ENCODE measurements at places on chromosomes 4 and X. TPM values are rescaled to one million over a fixed set of nuclear protein-coding genes. Genes with fewer than 3 reads are reported as not detected.

The ABCG2 gene
- total RNA-seq: 0.73 TPM

The AR gene
- not detected for total RNA-seq

DNA sequence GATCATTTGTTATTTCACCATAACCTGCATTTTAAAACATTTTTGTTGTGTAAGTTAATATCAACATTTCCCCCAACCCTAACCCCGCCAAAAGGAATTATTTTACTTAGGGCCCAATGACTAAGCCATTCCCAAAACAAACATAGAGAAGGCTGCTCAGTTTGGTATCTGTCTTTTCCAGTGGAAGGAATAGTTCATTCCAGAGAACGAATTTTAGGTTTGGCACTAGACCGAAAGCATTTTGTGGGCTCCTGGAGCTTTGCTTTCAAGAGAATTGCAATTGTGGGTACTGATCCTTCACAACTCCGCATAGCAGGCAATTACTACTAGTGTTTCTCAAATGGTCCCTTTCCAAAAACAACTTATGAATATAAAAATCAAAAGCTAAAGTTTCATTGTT, 226.7 kb upstream of the MAD2L1 start:
- no peaks in the 10 kb centered on the region for H3K36me3 ChIP-seq
- no peak overlapping the region for H3K27ac ChIP-seq
- no peak overlapping the region for H3K4me3 ChIP-seq
- no peaks in the 10 kb centered on the region for H3K27me3 ChIP-seq
- no peaks in the 10 kb centered on the region for H3K4me1 ChIP-seq

DNA sequence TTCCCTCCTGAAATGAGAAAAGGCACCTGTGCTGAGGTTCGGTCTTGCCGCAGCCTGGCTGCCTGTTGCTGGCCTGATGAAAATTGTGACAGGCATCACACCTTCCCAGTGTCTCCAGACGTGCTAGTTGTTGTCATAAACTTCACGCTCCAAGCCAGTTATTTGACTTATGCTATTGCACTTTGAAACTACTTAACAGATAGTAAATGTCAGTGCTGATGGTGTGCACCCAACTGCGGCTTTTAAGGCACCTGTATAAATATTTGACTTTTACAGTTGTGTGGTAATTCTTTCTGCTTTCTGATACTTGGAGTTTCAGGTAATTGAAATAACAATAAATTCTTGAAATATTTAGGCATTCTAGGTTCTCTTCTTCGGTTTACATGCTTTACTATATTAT, 1.8 kb downstream of the WWC2 start:
- H3K27me3 ChIP-seq: peaks cover 29% of the 10 kb centered on the region
- no peaks in the 10 kb centered on the region for H3K36me3 ChIP-seq
- H3K4me1 ChIP-seq: peaks cover 10% of the 10 kb centered on the region
- peak overlapping the region; percentile 75 for H3K4me3 ChIP-seq

GRCh38 chr4:165207431-165208220, at the start of gene KLHL2:
Gene KLHL2 (plus strand): TSS chr4:165207561. CDS start chr4:165207877, 316 bp downstream.
- H3K36me3 ChIP-seq: no peaks in the 10 kb centered on the region
- peak within 1 kb of the TSS; percentile 93 for H3K27ac ChIP-seq
- H3K4me1 ChIP-seq: peaks cover 63% of the 10 kb centered on the region

DNA sequence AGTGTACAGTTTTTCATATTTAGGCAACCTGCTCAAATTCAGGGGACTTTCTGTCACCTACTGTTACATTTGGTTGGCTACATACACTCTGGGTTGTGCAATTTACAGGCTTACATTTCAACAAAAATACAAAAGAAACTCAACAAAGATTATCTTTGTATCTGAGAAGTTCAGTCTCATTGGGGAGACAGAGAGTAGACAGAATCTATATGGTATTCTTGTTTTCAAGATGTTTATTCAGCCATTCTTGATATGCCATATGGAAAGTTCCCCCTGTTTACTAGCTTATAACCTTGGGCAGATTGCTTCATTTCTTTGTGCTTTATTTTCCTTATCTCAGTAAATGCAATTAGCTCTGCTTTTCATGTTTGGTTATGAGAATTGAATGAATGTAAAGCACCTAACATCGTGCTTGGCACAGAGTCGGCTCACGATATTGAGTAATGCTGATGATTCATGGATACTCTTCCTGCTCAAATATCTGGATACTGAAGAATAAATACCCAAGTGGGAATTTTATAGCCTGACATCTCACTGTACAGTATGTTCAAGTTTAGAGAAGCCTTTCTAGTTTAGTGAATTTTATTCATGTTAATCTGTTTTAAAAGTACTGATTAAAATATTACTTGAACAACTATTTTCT, 96.5 kb upstream of the PACRGL start:
- H3K4me3 ChIP-seq: no peak overlapping the region
- H3K27ac ChIP-seq: no peak overlapping the region
- no peaks in the 10 kb centered on the region for H3K36me3 ChIP-seq
- peaks cover under 1% of the 10 kb centered on the region for H3K27me3 ChIP-seq
- no peak for DNase-seq
- H3K4me1 ChIP-seq: no peaks in the 10 kb centered on the region

DNA sequence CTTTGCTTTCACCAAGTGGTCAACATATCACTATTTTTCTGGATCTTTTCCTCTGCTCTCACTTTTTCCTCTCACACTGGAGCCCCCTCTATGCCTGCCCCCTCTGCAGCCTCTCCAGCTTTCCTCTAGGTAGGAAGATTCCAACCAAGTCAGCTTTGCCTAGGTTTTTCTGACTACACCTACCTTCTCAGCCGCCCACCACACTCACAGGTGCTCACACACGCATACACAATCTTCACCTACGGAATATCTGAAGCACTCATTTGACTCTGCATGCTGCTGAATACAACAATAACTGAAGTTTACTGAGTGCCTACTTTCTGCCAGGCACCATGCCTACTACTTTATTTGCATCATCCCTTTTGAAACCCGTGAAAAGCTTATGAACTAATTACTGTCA, 328.0 kb downstream of the PPP3CA start:
- H3K4me3 ChIP-seq: no peak overlapping the region
- peaks cover 26% of the 10 kb centered on the region for H3K4me1 ChIP-seq
- DNase-seq: no peak

The TMSB15A gene
- total RNA-seq: not detected

DNA sequence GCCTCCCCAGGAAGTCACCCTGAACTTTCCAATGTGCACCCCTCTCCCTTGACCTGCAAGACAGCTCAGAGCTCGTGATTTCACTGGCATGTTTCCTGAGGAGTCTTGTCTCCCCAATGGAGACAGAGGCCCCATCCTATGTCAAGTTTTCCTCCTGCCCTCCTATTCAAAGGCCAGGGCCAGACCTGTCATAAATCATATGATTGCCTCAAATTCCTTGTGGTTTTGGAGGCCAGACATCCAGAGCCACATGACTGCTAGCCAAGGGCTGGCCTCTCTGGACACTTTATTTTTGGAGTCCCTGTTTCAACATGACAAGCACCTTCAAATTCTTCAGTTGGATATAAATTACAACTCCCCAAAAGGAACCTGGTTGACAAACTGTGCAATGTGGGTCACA, 76.0 kb upstream of the TFDP3 start:
- no peak overlapping the region for H3K4me3 ChIP-seq
- no peak for DNase-seq
- H3K27me3 ChIP-seq: no peaks in the 10 kb centered on the region
- H3K36me3 ChIP-seq: no peaks in the 10 kb centered on the region
- H3K4me1 ChIP-seq: no peaks in the 10 kb centered on the region

The GAGE12C gene
- total RNA-seq: not detected

The SOX3 gene
- not detected for total RNA-seq

- no peaks in the 10 kb centered on the region for H3K27me3 ChIP-seq
- H3K36me3 ChIP-seq: no peaks in the 10 kb centered on the region
- H3K27ac ChIP-seq: no peak overlapping the region
- H3K4me3 ChIP-seq: no peak overlapping the region
- DNase-seq: no peak
These were observed 104.1 kb downstream of the COX7B2 start for GRCh38 chr4:46804781-46805413.

- no peaks in the 10 kb centered on the region for H3K27me3 ChIP-seq
- DNase-seq: no peak
- no peak overlapping the region for H3K27ac ChIP-seq
- no peak overlapping the region for H3K4me3 ChIP-seq
- no peaks in the 10 kb centered on the region for H3K4me1 ChIP-seq
These were observed 424.0 kb upstream of the NDST4 start for GRCh38 chr4:115537387-115537786.

- DNase-seq: no peak
- H3K4me1 ChIP-seq: no peaks in the 10 kb centered on the region
- H3K4me3 ChIP-seq: no peak overlapping the region
- no peak overlapping the region for H3K27ac ChIP-seq
These were observed 113.8 kb upstream of the STIM2 start for GRCh38 chr4:26746802-26747213.

DNA sequence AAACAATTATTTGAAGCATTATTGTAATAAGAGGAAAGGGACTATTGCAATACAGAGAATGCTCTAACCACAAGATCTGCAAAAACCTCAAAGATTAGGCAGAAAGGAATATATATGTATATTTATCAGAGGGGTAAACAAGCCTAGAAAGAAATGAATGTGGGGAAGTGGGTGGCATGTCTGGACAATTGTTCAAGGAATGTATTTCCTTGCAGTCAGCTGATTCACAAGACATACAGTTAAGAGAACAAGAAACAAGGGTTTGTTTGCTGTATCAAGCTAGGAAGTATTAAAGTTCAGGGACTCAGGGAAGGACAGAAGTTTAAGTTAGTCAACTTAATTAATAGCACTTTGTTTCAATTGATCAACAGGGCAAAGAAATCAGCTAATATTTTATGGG, 514.7 kb downstream of the CENPC start:
- no peak for DNase-seq
- no peak overlapping the region for H3K27ac ChIP-seq
- no peak overlapping the region for H3K4me3 ChIP-seq
- no peaks in the 10 kb centered on the region for H3K4me1 ChIP-seq
- no peaks in the 10 kb centered on the region for H3K36me3 ChIP-seq
- no peaks in the 10 kb centered on the region for H3K27me3 ChIP-seq

GRCh38 chr4:128191115-128191781, 96.4 kb downstream of the PGRMC2 start:
- DNase-seq: peak; percentile 57
- no peaks in the 10 kb centered on the region for H3K36me3 ChIP-seq
- no peaks in the 10 kb centered on the region for H3K27me3 ChIP-seq
- H3K4me3 ChIP-seq: no peak overlapping the region
- peaks cover 3% of the 10 kb centered on the region for H3K4me1 ChIP-seq

- no peaks in the 10 kb centered on the region for H3K36me3 ChIP-seq
- H3K4me3 ChIP-seq: no peak overlapping the region
- H3K27ac ChIP-seq: no peak overlapping the region
- peaks cover 26% of the 10 kb centered on the region for H3K27me3 ChIP-seq
These were observed 165.3 kb downstream of the FBXO8 start for GRCh38 chr4:174118171-174118570.

GRCh38 chr4:85512446-85513205, 37.7 kb downstream of the ARHGAP24 start:
- H3K4me1 ChIP-seq: no peaks in the 10 kb centered on the region
- no peaks in the 10 kb centered on the region for H3K27me3 ChIP-seq
- no peaks in the 10 kb centered on the region for H3K36me3 ChIP-seq
- DNase-seq: no peak
- no peak overlapping the region for H3K27ac ChIP-seq

- H3K27ac ChIP-seq: no peak overlapping the region
- no peak for DNase-seq
- H3K27me3 ChIP-seq: no peaks in the 10 kb centered on the region
- H3K36me3 ChIP-seq: peaks cover 31% of the 10 kb centered on the region
These were observed 137.8 kb downstream of the FBXW7 start for GRCh38 chr4:152398060-152398459.

DNA sequence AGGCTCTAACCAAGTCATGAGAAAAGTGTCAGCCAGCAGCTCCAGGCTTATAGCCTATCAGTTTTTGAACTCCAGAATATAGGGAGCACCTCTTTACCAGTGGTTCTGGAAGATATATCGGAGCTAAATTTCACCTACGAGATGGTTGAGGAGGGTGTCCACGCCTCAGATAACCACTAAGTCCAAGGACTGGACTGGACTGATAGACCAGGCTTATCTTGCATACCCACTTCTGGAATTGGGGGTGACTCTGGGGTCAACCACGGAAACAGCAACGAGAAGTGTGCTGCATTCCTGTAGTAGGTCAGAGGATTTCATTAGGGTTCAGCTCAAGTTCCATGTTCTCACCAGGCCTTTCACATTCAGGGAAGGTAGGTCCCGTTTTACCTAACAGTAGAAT, 38.6 kb upstream of the TRPC3 start:
- H3K4me3 ChIP-seq: no peak overlapping the region
- H3K27ac ChIP-seq: no peak overlapping the region
- DNase-seq: no peak
- no peaks in the 10 kb centered on the region for H3K36me3 ChIP-seq

- H3K27ac ChIP-seq: no peak overlapping the region
- H3K4me1 ChIP-seq: no peaks in the 10 kb centered on the region
- no peak for DNase-seq
- H3K36me3 ChIP-seq: peaks cover 1% of the 10 kb centered on the region
- peaks cover 5% of the 10 kb centered on the region for H3K27me3 ChIP-seq
These were observed 25.7 kb upstream of the RP2 start for GRCh38 chrX:46811121-46811520.

GRCh38 chr4:2127609-2128332, 68.6 kb downstream of the NAT8L start:
- no peak for DNase-seq
- peaks cover 12% of the 10 kb centered on the region for H3K36me3 ChIP-seq
- no peak overlapping the region for H3K27ac ChIP-seq
- no peaks in the 10 kb centered on the region for H3K4me1 ChIP-seq

DNA sequence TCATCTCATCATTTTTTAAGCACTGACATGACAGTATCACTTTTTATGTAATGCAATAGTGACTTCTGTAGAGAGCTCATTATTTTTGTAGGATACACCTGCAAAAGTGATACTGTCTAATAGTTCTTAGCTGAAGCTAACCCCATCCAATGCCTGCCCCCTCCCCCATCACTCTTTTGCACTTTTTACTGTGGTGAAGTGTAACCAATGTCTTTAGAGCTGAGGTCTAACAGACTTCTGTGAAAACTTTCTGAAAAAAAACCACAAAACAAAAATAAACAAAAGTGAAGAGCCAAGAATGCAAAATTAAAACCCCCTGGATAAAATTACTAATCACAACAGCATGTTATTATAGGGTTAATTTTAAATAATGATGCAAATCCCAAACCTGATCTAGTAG, 301.1 kb downstream of the ANK2 start:
- H3K27ac ChIP-seq: no peak overlapping the region
- no peak overlapping the region for H3K4me3 ChIP-seq
- H3K27me3 ChIP-seq: peaks cover 19% of the 10 kb centered on the region
- no peak for DNase-seq
- H3K36me3 ChIP-seq: no peaks in the 10 kb centered on the region
- peaks cover 11% of the 10 kb centered on the region for H3K4me1 ChIP-seq

The ZCCHC12 gene
- total RNA-seq: not detected

DNA sequence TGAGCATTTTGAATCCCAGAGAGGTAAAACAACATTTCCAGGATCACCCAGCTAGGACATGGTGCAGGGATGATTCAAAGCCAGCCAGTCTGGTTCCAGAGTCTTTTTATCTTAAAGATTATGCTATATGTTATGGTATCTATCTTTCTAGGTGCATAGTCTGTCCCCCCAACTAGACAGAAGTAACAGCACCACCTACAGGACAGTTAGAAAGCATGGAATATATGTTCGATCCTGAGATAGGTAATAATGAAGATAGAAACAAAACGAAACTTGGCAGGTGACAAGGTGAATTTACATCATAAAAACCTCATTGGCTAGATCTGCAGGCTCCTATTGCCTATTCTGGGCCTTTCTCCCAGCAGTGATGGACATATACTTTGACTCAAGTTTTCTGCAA, 723.2 kb downstream of the SMARCA1 start:
- no peak overlapping the region for H3K4me3 ChIP-seq
- H3K27ac ChIP-seq: no peak overlapping the region
- DNase-seq: no peak
- no peaks in the 10 kb centered on the region for H3K4me1 ChIP-seq
- no peaks in the 10 kb centered on the region for H3K27me3 ChIP-seq

All from naive thymus-derived CD8-positive, alpha-beta T cell (primary cell).